ENCODE measurements at places on chromosomes 6 and 20.

GRCh38 chr6:116382587-116382986 lies 11.8 kb downstream of the DSE start:
- no peak for DNase-seq

GRCh38 chr6:83193747-83194566 lies 800 bp downstream of the RWDD2A start:
- no peak for DNase-seq

GRCh38 chr6:142369266-142369665 lies 67.5 kb downstream of the ADGRG6 start:
- DNase-seq: no peak

DNA sequence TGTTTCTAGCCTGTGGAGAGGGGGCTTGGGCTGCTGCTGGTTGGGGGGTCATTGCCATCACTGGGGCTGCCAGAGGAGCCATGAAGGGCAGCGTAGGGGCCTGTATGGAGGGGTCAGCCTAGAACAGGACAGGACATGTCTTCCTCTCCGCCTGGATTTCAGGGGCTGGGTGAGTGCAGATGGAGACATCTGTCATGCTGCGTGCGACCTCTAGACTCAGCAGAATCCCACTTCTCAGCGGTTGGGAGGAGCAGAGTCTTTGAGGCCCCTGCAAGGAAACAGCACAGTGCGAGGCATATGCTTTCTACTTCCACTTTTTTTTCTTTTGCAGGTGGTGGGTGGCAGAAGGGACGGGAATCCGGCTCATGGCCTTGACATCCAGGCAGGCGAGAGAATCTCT lies 67.9 kb downstream of the EZR start:
- DNase-seq: no peak

- DNase-seq: no peak
These were observed 172.0 kb downstream of the ZDHHC14 start for GRCh38 chr6:157552820-157553485.

DNA sequence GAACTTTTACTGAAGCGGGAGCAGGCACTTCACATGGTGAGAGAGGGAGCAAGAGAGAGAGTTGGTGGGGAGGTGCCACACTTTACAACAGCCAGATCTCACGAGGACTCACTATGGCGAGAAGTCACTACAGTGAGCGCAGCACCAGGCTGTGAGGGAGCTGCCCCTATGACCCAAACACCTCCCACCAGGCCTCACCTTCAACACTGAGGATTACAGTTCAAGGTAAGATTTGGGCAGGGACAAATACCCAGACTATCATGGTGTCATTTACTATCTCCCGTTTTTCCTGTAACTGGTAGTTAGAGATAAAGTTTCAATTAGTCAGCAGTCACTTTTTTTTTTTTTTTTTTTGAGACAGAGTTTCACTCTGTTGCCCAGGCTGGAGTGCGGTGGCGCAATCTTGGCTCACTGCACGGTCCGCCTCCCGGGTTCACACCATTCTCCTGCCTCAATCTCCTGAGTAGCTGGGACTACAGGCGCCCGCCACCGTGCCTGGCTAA lies 7.8 kb downstream of the RBCK1 start:
- DNase-seq: no peak

- DNase-seq: no peak
These were observed 77.8 kb downstream of the DLL1 start for GRCh38 chr6:170212956-170213636.

Measured in activated naive CD8-positive, alpha-beta T cell treated with anti-CD3 and anti-CD28 coated beads, Interleukin-2, amount 50 U/mL, for 16 hours (primary cell).